ENCODE measurements at places on chromosomes 12 and 14. TPM values are rescaled to one million over a fixed set of nuclear protein-coding genes. Genes with fewer than 3 reads are reported as not detected.

Gene CBLN3
- 2.8 TPM for total RNA-seq

Gene NEUROD4
- total RNA-seq, result not detected

DNA sequence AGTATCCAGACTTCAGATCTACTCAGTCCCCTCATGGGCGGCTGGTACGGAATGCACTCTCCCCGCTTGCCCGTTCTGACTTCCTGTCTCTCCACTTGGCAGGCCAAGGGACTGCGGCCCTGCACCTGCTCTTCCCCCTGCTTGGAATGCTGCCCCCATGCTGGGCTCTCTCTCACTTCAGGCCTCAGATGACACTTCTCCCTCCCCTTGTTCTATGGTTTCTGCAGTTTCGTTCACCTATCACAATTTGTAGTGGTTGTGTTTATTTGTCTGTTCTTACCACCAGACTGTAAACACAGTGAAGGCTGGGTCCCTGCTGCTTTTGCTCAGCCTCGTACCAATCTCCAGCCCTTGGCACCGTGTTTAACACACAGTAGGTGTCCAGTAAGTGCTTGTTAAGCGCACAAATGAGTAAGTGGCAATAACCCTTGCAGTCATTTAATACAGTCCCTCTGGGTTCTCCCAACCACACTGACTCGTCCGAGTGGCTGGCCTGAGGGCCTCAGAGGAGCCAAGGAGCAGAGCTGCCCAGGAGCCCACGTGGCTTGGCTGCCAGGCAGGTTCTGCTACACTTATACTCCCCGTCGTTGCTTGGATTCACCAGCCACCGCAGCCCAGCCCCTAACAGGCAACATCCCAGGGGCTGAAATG, 11.8 kb downstream of the SLC6A12 start:
- peaks cover 86% of the 10 kb centered on the region for H3K27me3 ChIP-seq
- H3K36me3 ChIP-seq, result no peaks in the 10 kb centered on the region
- no peaks in the 10 kb centered on the region for H3K4me1 ChIP-seq
- H3K27ac ChIP-seq, result no peak overlapping the region
- H3K4me3 ChIP-seq, result no peak overlapping the region

- no peak overlapping the region for H3K27ac ChIP-seq
- peaks cover 14% of the 10 kb centered on the region for H3K4me1 ChIP-seq
- H3K27me3 ChIP-seq, result no peaks in the 10 kb centered on the region
- no peak for ATAC-seq
These were observed 36.7 kb downstream of the TMBIM6 start for GRCh38 chr12:49777800-49778748.

GRCh38 chr12:58814036-58814435, 106.3 kb downstream of the LRIG3 start:
- no peaks in the 10 kb centered on the region for H3K36me3 ChIP-seq
- H3K4me1 ChIP-seq, result peaks cover 11% of the 10 kb centered on the region
- no peak overlapping the region for H3K4me3 ChIP-seq

- H3K27me3 ChIP-seq, result no peaks in the 10 kb centered on the region
- H3K27ac ChIP-seq, result no peak overlapping the region
- peaks cover 19% of the 10 kb centered on the region for H3K4me1 ChIP-seq
- H3K36me3 ChIP-seq, result peaks cover 18% of the 10 kb centered on the region
These were observed 7.5 kb downstream of the DUSP6 start for GRCh38 chr12:89344862-89345202.

GRCh38 chr12:45034861-45035265, 16.0 kb downstream of the DBX2 start:
- no peaks in the 10 kb centered on the region for H3K27me3 ChIP-seq
- ATAC-seq, result no peak
- H3K27ac ChIP-seq, result no peak overlapping the region
- no peak overlapping the region for H3K4me3 ChIP-seq
- H3K36me3 ChIP-seq, result no peaks in the 10 kb centered on the region

Data from gastroesophageal sphincter (tissue), 4 donors.